ENCODE measurements at places on chromosomes 3 and 15.

- DNase-seq: no peak
Observed at GRCh38 chr3:30002797-30003196, 603.6 kb upstream of the TGFBR2 start.

- no peak for DNase-seq
Observed at GRCh38 chr3:153431076-153431475, 269.1 kb downstream of the RAP2B start.

DNA sequence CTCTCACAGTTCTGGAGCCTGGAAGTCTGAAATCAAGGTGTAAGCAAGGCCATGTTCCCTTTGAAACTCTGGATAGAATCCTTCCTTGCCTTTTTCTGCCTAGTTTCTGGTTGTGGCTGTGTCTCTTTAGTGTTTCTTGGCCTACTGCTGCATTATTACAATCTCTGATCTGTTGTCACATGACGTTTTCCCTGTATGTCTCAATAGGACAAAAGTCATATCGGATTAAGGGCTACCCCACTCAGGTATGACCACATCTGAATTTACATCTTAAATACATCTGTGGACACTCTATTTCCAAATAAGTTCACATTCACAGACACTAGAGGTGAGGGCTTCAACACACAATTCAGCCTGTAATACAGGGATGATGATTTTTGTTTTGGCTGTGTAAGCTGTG, 13.3 kb downstream of the NECTIN3 start:
- DNase-seq: no peak

- DNase-seq: no peak
Observed at GRCh38 chr3:127908202-127908601, 6.8 kb upstream of the KBTBD12 start.

- DNase-seq: no peak
Observed at GRCh38 chr15:71658827-71659729, 151.3 kb upstream of the NR2E3 start.

DNA sequence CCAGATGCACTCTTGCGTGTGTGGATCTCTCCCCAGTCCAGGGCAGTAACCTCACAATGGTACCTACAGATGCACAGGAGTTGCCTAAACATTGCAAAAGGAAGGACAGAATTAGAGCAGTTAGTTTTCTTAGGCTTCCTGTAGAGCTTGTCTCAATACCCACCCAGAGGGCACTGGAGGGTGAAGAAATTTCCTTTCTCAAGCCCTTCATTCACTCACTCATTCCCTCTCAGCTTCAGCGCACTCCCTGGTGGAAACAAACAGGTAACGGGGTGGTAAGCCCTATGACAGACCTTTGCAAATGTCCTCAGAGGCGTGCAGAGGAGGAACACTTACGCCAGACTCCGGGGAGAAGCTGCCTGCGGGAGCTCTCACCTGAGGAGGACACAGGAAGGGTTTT, 267.4 kb upstream of the HES1 start:
- no peak for DNase-seq

DNA sequence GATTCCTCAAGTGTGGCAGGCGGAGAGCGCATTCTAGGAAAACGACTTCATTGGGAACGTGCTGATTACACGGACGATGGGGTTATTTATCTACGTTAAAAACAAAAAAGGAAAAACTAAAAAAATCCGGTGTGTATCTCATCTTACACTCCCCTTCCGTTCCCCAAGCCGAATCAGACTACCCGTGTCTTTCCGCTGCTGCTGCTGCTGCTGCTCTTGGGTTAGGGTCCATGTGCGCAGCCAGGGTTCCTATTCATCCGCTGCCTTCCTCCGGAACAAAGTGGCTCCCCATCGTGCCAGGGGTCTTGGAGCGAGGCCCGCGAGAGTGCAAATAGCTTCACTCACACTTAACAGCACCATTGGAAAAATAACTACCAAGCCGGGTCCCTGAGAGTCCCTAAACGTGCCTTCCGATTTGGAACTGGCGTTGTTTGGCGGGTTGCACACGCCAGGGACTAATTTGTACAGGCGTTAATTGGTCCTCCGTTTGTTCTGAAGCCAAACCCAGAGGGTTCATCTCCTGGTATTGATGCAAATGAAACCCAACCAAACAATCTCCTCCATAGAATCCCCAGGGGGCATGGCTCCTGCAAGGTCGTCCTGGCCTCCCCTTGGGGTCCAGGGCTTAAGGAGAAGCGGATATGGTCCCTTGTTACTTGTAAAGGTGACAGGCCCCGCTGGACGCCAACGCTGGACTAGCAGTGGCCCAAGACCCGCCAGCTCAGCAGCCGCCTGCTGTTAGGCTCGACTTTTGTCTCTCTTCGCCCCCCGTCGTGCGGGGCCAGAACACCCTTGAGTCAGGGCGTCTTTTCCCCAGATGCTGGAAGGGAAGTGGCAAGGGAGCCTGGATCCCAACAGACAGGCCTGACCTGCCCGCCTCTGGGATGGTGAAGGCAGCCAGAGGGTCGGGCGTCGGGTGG, 11.0 kb upstream of the ONECUT1 start:
- no peak for DNase-seq

GRCh38 chr15:80183886-80184285, 31.1 kb downstream of the FAH start:
- no peak for DNase-seq

DNA sequence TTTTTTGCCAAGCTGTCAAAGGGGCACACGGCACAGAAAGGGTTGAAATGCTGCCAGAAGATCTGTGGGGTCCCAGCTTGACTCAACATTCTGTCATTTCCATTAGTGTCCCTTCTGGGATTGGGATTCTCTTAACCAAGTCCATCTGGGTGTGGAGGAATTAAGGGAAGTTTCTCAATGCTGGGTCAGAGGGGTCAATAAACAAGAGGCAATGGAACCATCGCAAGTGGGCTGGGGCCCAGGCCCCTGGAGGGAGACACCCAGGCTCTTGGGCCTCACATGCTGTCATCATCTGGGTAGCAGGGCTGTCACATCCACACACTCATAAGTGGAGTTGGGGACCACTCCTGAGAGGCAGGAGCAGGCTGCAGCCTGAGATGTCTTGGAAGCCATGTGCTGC, 8.1 kb upstream of the APOD start:
- no peak for DNase-seq

DNA sequence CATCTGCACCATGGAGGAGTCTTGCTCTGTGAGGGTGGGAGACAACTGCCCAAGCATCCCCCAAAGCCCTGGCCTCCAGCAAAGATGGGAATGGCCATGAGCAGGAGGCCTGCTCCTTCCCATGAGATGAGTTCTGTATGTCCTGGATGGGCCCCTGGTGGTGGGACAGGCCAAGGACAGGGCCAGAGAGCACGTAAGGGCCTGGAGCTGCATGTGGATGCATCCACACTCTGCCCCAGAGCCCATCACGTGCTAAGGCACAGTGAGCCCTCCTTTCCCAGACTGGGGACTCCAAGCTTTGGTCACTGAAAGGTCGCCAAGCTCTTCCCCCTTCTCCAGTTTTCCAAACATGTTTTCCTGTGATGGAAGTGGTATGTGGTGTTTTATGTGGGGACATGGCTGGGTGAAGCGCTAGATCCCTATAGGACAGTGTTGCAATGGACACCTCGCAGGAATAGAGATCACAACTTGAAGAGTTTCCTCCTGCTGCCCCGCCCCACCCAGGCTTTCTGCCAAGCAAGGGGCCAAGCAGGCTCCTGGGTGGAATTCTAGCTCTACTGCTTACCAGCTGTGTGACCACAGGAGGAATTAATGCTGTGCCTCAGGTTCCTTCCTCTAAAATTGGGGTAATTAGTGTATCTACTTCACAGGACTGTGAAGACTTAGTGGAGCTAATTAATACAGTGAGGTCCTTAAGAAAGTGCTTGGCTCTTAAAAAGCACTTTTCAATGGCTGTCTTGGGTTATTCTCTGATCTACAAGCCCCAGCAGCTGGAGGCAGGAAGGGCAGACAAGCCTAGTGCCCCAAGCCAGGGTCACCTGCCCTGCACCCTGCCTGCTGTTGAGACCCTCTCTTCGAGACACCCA, 106.4 kb upstream of the RPL32 start:
- no peak for DNase-seq
